ENCODE measurements at places on chromosomes 6 and 20.

DNA sequence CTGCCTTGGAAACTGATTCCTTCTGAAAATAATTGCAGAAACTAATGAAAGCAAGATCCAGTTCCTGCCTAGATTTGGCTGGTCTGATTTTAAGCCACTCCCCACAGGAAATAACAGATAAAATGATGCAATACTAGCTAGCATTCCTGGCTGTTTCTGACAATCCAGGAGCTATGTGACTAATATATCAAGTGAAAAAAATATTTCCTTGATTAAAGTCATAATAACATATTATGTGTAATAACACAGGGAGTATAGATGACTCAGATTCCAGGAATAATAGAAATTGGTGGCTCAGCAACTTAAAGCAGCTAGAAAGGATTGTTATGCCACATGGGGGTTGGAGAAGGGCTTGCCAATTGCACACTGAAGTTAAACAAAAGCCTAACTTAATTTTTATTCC lies 182.7 kb upstream of the SALL4 start:
- DNase-seq = no peak

DNA sequence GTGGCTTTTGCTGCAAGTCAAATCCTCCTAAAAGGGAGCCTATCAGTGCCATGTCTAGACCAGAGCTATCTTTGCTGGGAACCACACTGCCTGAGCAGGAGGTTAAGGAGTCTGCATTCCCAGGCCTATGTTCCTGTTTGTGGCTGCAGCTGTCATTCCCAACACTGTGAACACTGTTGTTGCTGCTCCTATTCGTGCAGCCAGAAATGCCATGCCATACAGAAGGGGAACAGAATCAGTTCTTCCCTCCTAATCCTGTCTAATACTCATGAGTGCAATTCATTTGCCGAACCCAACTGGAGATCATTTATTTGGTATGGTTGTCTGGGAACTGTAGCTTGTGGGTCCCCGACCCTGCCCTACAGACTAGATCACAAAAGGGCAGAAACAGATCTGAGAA lies 406.5 kb upstream of the GJE1 start:
- no peak for DNase-seq

- DNase-seq = no peak
Observed at GRCh38 chr6:89122625-89123024, 4.8 kb upstream of the SRSF12 start.

DNA sequence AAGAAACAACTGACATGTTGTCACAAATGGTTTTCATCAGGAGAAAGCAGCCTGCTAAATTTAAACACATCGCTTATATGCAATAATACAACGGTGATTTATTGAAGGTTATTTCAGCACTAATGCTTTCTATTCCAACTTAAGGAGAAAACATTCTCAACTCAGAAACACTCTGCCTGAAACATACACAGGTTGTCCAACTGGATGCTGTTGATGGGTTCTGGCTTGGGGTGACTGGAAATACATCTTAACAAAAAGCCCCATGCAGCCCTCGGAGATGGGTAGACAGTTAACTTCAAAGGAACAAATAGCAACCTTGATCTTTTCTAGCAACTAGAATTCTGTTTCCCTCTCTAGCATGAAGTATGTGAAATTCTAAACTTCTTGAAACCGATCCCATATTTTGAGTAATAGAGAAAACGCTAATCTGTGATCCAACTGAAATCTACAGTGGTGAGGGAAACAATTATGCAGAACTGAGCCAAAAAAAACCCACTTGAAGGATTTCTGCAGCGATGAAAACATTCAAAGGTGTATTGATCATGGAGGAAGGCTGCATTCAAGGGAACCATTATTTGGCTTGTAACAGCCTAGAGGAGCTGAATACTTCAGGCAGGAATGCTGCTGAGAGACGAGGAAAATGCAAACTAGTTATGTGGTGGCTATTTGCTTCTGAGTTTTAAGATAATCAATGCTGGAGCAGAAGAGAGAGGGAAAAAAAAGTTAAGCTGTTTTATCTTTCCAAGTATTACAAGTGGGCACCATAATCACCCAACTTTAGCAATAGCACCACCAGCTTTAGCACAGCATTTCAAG lies 6.9 kb downstream of the ZMYND8 start:
- no peak for DNase-seq

GRCh38 chr6:104956731-104957294 lies at the start of gene LIN28B:
TSS of gene LIN28B (plus strand) at chr6:104957107. CDS start at chr6:104957251, 144 bp downstream.
- DNase-seq = no peak

DNA sequence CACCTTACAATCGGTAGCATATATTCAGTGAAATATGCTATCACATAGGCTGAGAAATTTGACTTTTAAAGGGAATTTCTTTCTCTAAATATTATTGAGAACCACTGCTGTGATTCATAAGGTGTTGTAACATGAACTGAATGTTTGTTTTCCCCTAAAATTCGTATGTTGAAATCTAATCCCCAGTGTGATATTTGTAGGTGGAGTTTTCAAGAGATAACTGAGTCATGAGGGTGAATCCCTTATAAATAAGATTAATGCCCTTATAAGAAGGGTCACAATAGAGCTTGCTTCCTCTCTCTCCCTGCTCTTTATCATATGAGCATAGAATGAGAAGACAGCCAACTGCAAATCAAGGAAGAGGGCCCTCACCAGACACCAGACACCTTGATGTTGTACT lies 64.8 kb downstream of the LMBRD1 start:
- no peak for DNase-seq

DNA sequence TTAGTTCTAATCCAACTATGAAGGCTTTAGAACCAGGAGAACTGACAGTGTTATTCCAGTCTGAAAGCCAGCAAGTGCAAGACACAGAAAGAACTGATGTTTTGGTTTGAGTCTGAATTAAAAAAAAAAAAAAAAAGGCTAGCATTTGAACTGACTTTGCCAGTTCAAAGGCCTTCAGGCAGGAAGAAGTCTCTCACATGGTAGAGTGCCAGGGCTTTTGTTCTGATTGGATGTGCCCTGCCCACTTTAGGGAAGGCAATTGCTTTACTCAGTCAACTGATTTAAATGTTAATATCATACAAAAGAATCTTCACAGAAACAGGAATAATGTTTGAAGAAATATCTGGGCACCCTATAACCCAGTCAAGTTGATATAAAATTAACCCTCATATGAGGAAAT lies 212.2 kb downstream of the HIVEP2 start:
- no peak for DNase-seq

GRCh38 chr20:4966826-4967751 lies 34.2 kb downstream of the SLC23A2 start:
- no peak for DNase-seq

DNA sequence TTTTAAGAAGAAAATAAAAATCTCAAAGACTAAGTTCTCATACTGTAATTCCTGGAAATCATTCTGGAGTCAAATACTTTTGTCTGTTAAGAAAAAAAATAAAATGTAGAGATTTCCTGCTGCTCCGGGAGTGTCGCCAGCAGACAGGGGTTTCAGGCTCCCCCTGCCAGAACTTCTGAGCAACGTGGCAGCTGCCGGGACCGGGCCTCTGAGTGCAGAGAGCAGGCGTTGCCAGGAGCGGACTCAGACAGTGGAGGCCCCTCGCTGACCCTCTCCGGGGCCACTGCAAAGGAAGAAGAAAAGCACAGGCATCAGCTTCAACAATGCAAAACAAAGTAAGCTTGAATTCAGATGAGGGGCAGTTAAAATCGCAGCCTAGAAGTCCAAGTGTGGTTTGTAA lies 95.5 kb downstream of the THBS2 start:
- DNase-seq = no peak

DNA sequence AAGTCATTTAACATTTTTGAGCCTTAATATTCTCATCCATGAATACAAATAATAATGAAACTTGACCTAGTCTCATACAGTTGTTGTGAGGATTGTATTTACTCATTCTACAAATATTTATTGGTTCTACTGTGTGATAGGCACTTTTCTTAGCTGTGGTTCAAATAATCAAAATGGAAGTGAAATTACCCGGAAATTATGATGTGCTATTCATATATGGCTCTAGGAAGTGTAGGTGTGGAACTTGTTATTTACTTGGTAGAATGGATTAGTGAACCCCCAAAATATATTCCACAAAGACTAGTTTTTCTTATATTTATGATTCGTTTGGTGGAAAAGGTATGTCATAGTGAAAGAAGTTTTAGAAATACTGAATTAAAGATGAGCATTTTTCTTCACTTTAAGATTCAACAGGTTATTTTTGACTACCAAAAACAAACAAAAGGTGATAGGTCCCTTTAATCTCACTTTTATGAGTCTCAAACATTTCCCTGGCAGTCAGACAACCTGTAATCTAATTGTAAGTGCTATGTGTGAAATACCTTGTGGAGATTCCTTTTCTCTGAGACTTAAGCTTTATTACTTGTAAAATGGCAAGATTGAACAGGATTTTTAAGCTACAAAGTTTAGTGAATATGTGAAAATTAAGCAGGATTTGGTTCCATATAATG lies 77.8 kb downstream of the STXBP5 start:
- DNase-seq = no peak

DNA sequence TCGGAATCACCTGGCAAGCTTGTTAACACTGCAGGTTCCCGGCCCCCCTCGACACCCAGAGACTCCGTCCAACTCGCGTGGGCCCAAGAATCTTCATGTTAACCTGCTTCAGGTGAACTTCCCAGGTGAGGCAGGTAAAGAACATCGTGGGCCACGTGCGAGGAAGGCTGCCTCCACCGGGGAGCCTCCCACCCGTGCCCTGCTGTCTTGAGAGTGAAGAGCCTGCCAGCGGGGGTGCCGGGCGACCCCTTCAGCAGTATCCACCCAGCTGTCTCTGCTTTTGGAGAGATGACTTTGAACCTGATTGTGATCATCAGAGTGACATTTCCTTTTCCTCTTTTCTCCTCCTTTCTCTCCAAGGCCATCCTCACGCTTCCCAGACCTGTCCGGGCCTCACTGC lies 22.9 kb upstream of the RTF2 start:
- no peak for DNase-seq

- DNase-seq = no peak
Observed at GRCh38 chr6:44571510-44571909, 184.0 kb downstream of the CDC5L start.

GRCh38 chr6:144033816-144034735 lies 26.0 kb upstream of the PLAGL1 start:
- DNase-seq = no peak

DNA sequence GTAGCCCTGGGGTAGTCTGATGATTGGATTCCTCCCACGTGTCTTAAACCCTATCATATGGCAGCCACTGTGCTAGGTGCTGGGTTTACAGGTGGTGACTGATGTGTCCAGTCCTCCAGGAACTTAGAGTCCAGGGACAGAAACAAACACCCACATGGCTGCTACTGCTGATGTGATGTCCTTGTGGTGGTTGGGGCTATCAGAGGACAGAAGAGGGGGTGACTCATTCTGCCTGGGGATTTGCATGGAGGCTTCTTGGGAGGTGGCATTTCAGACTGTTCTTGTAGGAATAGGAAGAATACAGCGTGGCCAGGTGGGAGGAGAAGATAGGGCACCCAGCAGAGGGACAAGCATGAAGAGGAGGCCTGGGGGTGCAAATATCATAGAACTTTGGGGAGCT lies 9.8 kb downstream of the RAET1G start:
- DNase-seq = no peak

- DNase-seq = no peak
Observed at GRCh38 chr20:2759143-2759542, 41.3 kb downstream of the CPXM1 start.

GRCh38 chr6:43052842-43053544 lies 658 bp downstream of the CUL7 start:
- DNase-seq = no peak

DNA sequence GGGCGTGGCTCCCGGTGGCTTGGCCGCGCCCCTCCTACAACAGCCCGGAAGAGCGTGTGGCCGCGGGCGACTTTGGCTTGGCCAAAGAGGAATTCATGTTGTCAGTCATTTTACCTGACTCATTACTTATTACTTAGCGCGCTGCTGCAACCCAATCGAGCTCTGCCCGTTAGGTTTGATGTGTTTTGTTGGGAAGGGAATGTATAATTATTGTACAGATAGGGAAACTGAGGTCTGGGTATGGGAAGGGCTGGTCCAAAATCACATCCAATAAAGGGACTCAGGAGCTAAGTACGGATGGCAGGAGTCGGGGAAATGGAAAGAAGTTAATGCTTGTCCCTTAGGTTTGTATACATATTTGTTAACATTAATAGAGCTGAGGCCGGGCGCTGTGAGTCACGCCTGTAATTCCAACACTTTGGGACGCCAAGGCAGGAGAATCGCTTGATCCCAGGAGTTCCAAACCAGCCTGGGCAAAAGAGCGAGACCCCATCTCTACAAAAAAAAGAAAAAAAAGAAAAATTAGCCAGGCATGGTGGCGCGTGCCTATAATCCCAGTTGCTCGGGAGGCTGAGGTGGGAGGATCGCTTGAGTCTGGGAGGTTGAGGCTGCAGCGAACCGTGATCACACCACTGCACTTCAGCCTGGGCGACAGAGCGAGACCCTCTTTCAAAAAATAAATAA lies 639 bp upstream of the ZNF335 start:
- DNase-seq = no peak

GRCh38 chr20:18615020-18615650 lies 27.3 kb downstream of the DTD1 start:
- DNase-seq = no peak

DNA sequence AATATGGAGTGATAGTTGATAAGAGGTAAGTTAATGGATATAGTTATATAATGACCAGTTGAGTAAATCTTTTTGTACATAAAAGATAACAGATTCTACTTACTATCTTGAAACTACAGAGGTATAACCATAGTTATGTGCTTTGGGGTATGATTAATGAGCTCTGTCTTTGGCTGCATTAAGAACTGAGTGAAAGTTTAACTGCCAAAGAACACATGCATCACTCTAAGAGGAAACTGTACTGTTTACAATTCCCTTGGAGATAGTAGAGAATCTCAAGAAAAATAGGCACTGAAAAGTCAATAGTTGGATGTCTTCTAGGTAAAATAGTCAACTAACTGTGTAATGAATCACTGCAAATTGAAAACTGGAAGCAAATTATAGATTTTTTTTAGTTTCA lies 1129.5 kb downstream of the EPHA7 start:
- DNase-seq = no peak
